Effector CD8-positive, alpha-beta T cell (primary cell): ENCODE measurements at places on chromosomes 2 and 18.

- DNase-seq, result no peak
Observed at GRCh38 chr2:218536804-218537494, 31.2 kb downstream of the USP37 start.

DNA sequence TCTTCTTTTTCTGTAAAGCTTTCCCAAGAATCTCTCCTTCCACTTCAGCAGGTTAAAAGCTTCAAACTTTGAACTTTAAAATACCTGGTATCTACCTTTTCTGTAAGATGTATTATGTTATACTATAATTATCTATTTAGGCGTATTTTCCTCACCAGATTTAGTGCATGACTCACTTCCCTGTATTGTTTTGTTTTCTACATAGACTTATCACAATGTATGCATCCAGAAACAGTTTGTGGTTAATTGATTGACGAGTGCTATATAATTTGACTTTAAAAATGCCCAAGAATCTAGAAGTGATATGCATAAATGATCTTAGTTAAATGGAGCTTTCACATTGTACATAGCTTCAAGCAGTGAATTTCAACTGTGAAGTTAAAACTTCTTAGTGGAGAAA, 473.9 kb upstream of the CDH2 start:
- no peak for DNase-seq

GRCh38 chr2:38691994-38692393, 26.1 kb downstream of the GALM start:
- DNase-seq, result no peak

- DNase-seq, result no peak
Observed at GRCh38 chr2:98761267-98761781, 30.4 kb upstream of the MGAT4A start.

DNA sequence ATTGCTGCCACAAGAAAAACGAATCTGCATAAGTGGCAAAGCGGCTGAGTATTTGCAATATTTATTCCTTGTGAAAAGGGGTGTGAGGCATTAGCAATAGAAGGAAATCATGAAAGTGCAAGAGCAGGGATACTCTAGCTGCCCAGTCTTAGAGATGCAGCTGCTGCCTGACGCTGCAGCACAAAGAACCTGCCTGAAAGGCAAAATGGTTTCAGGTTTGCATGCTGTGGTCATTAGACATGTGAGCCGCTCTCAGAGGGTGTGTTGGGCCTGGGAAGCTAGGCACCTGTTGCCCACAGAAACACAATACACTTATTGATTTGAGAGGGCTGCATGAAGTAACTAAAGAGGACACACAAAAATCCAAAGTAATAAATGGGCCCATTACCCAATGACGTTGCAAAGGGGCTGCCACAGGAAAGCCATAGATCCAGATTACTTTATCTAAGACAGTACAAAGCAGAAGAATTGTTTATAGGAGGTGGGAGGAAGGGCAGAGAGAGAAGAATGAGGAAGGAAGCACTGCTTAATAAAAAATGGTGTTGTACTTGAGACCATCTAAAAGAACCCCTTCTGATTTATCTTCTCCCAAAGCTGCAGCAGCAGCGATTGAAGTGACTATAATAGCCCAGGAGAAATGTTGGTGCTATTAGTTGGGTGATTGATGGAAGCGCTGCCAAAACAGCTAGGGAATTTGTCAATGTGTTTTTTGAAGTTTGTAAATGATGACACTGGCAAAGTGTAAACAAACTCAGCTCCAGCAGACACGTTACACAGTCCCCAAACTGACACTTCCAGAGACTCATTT, 492.4 kb upstream of the ACVR2A start:
- no peak for DNase-seq

GRCh38 chr2:113829270-113829669, 60.6 kb upstream of the ACTR3 start:
- DNase-seq, result no peak

DNA sequence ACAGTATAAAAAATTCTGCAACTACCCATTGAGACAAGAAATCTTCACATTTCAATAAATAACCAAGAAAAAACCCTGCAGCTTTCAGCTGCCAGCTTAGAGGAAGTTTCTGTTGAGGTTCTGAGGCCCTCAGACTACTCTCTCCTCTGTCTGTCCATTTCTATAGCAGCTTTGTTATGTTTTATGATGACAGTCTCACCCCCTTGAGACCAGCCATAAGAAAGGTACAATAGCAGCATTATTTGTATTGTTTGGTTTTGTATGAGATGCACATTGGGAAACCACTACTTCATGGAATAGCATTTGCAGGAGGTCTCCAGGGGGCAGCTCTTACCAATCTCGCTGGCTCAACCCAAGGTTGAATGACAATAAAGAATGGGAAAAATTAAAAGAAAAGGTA, 334.6 kb upstream of the VRK2 start:
- DNase-seq, result no peak

GRCh38 chr18:23689616-23690504, 607 bp downstream of the LAMA3 start:
- no peak for DNase-seq

- DNase-seq, result no peak
Observed at GRCh38 chr2:183059561-183059960, 19.0 kb upstream of the DUSP19 start.

GRCh38 chr2:38516122-38516521, 86.6 kb downstream of the HNRNPLL start:
- DNase-seq, result no peak

- no peak for DNase-seq
Observed at GRCh38 chr2:155695505-155695904, 637.0 kb downstream of the NR4A2 start.

- DNase-seq, result no peak
Observed at GRCh38 chr2:28345619-28346018, 47.0 kb upstream of the FOSL2 start.

- no peak for DNase-seq
Observed at GRCh38 chr2:37773371-37774130, 102.1 kb upstream of the CDC42EP3 start.

DNA sequence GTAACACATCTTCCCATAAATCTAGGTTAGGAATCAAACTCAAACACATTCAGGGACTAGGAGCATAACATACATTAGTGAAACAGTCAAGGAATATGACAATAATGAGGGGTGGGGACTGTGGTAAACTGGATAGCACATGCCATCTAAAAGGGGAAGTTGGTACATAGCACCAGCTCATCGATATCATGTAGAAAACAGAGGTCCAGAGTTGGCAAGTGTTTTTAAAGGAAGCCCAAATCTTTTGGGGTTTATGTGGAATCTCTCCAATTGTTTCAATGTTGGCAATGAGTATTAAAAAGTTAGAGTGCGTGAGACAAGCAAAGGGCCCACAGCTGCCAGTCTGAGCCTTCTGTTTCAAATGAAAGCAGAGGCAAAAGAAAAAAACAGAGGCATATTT, 24.4 kb downstream of the KLF7 start:
- DNase-seq, result no peak

DNA sequence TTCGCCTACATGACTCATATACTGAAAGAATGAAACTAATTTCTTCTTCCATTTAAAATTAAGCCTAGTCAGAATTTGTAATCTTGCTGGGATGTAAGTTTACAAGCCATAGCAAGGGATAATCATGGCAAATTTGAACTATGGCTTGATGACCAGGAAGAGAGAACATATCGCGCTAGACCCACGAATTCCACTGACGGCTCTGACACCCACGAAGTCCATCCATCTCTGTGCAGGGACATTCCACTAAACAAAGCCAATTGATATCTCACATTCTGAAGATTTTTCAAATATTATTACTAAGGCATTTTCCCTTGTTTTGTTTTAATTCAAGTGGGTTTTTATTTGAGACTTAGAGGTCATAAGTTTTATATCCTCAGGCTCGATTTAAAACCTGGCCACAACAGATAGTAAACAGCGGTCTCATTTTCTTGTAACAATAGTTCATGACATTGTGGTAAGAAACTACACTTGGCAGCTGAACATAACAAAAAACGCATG, 113.0 kb downstream of the QPCT start:
- DNase-seq, result no peak

DNA sequence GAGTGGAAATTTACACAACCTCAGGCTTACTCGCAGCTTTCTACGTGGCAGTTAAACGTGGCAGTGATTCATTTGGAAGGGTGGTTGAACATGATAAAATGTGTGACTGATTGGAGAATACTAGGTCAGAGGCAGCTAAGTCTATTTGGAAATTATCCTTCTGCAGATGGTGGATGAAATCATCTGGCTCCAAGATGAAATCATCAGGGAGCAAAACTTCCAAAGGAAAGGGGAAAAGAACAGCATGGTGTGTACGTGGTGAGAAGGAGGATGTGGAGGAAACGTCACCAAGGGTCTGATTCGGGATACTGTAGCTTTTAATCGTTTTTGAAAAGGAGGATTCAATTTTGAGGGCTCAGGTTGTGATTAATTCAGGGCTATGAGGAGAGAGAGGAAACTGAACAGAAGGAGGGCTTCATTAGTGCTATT, 47.9 kb downstream of the COL3A1 start:
- no peak for DNase-seq

DNA sequence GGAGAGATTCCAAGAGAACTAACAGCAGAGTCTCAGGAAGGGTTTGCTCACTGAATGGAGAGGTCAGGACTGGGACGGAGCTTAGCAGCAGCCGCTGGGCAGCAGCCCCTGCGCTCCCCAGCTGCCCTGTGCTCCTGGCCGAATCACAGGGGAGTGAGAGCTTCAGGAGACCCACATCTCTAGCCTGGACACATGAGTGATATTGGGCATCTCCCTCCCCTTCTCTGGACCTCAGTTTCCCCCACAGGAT, 511 bp downstream of the MATN3 start:
- DNase-seq, result no peak

- no peak for DNase-seq
Observed at GRCh38 chr2:1829796-1830195, 85.5 kb upstream of the PXDN start.

DNA sequence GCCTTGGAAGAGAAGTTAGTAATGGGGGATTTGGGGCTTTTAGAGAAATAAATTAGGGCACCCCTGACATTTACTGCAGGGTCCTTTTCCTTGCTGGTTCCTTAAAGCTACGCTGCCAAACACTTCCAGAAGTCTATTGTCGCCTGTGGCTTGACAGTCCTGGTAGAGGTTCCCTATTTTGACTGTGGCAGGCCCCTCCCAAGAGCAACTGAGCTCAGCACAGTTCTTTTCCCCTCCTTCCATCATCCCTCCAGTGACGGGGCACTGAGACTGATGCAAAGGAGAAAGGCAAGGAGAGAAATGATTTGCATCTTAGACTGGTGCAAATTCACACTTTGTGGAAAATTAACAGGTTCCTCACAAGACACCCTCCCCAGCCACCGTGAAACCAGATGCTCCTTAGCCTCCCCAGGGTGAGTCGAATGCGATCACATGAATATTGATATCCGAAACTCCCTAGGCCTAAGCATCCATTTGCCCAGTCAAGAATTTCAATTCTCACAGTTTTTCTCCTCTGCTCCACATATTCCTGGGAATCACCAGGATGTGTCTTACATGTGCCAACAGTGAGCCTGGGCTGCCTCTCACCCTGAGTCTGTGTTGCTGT, 45.4 kb downstream of the RABL2A start:
- no peak for DNase-seq

DNA sequence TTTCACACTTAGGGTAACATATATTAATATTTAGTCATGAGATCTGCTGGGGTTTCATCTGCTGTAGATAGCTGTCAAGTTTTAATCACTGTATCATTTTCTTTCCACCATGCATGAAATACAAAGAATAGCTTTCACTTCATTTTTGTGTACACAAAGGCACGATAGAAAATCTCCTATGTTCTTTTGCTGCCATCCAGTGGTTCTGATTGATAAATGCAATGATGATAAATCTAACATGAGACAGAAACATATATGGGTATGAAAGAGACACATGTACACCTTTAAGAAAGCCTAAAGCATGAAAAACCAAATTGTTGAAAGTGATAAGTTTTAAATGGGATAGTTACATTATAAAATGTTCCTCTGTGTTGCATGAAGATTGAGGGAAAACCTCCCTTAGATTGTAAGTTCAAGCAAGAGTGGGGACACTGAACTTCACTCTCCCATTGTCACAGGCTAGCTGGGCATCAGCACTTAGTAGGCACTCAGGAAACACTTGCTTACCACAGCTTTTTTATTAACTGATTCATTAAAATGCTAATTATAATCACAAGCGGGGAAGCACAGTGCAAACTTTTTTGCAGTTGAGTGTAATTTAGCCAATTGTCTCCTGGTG, 31.2 kb downstream of the C1D start:
- DNase-seq, result no peak

- DNase-seq, result no peak
Observed at GRCh38 chr18:55694291-55694690, 106.3 kb upstream of the TCF4 start.

DNA sequence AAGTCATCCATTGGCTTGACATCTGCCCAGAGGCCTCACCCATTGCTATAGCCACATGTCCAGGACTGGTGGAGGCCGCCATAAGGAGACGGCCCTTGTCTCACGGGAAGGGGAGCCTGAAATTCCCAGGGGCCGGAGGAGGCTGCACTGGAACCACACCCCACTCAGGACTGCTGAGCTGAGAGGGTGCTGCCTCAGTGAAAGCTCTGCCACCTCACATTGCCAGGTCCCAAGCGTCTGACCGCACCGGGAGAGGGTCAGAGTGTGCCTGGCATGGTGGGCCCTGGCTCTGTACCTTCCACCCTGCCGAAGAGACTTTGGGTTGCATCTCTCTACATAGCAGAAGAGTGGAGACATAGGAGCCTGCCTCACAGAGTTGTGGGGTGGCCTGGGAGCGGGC, 134.1 kb upstream of the GLI2 start:
- no peak for DNase-seq

- no peak for DNase-seq
Observed at GRCh38 chr2:174587579-174587978, 10.0 kb downstream of the WIPF1 start.

GRCh38 chr2:196808083-196808665, 981 bp downstream of the C2orf66 start:
- DNase-seq, result no peak

- no peak for DNase-seq
Observed at GRCh38 chr18:60893355-60894097, 439.7 kb upstream of the CDH20 start.

DNA sequence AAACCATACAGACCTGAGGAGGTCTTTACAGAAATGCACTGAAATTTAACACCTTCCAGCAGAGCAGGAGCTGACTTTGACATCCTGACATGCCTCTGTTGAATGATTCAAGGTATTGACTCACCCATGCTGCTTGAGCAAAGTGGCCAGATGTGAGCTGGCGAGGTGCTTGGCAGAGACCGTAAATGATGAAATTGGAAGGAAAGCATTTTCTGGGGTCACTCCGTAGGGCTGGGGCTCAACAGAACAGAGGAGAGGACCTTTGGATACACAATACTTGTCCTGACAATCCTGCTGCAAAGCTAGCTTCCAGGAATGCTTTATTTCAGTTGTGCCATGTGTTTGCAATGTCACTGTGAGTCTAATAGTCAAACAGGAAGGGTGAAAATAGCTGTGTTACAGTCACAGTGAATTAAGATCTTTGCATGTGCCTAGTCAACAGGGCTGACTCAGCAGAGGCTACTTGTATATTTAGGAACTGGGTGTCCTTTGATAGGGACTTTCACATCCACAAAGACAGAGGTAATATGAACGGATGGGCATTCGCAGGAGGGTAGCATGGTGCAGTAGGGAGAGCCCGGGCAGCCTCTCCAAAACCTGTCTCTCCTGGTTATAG, 31.6 kb upstream of the NCK2 start:
- DNase-seq, result no peak

GRCh38 chr2:219857751-219858150, 230.3 kb downstream of the SLC4A3 start:
- DNase-seq, result no peak
